ENCODE measurements at places on chromosomes 7 and 10.
A peak's percentile ranks its signal among the peaks of the same experiment; 100 is the strongest.

GRCh38 chr10:86170255-86171108 lies 196.1 kb downstream of the GRID1 start:
- no peak for DNase-seq

DNA sequence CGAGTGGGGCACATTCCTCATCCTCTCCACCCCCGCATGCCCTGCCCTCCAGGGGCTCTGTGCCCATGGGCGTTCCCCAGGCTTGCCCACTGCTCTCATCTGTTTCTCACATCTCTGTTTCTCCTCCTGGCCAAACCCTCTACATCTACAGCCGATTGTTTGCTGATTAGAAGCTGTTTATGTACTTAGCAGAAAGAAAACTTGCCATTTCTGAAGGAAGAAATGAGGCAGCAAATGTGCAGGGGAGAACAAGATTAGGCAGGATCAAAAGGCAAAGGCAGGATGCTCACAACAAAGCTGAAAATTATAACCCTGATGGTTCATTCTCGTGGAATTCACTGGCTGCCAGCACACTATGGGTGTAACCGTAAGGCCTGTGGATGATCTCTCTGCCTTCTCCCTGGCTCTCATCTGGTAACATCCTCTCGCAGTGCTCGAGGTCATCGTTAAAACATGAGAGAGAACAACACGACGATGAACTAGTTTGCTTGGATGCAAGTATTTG lies 111.6 kb upstream of the KLF14 start:
- no peak for DNase-seq

- no peak for DNase-seq
These were observed 73.1 kb upstream of the SAMD8 start for GRCh38 chr10:75038335-75038734.

GRCh38 chr10:98596404-98596803 lies 149.7 kb upstream of the HPS1 start:
- no peak for DNase-seq

DNA sequence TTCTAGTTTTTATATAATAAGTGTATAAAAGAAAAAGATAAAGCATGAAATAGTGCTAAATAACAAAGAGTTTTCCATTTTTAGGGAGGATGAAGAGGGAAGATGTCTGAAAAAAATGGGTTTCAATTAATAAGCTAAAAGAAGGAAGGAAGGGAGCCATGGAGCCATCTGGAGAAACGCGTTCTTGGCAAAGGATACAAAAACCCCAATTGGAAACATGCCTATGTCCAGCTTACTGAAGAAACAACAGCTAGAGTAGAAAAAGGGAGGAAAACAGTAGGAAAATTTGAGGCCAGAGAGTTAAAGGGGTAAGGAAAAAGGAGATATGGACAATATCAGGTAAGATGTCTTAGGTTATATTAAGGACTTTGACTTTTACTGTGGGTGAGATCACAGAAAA lies 416.2 kb upstream of the GHITM start:
- DNase-seq = no peak

- DNase-seq = peak; percentile 32
These were observed 99.4 kb downstream of the CTBP2 start for GRCh38 chr10:125060826-125061556.

- no peak for DNase-seq
These were observed 278.8 kb downstream of the RPS24 start for GRCh38 chr10:78312197-78313047.

- DNase-seq = peak; percentile 79
These were observed 28.9 kb downstream of the SKIDA1 start for GRCh38 chr10:21496343-21497176.

All from B cell (primary cell).